NCI-H2107 (cell line): ENCODE measurements at places on chromosomes 4 and X.

- DNase-seq: no peak
These were observed 148.7 kb downstream of the FGF16 start for GRCh38 chrX:77595848-77596247.

DNA sequence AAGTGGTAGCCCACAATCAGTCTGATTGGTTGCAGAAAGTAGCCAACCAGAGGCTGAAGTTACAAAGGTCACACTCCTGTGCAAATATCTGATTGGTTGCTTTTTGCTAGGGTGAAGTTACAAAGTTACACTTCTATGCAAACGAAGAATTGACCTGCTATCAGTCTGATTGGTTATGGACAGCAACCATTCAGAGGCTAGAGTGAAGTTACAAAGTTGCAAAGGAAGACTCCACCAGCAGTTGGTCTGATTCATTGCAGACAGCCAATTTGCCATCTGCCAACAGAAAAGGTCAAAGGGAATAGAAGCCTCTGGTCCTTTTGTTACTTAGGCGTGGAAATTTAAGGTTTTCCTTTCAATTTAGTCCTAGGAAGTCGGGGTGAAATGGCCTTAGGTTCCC, 377.7 kb downstream of the PRDM5 start:
- DNase-seq: no peak

DNA sequence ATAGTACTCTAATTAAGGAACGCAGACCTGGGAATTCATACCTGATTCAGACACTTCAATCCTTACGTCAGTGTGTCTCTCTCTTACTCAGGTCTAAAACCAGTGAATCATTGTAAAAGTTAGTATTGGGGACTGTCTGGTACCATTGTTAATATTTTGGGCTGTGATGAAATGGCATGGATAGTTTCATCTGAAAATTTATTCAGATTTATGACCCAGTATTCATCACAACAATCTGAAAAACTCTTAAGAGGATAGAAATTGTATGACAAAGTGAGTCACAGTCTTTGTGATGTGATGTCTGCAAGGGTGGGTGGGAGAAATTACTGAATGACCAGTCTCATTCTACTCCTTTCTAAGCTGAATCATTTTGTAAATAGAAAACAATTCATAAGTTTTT, 10.3 kb downstream of the FGF2 start:
- DNase-seq: no peak

- peak; percentile 87 for DNase-seq
These were observed 3.9 kb upstream of the SYN1 start for GRCh38 chrX:47623540-47624027.

GRCh38 chr4:88058295-88058694, 50.9 kb downstream of the PKD2 start:
- no peak for DNase-seq

- DNase-seq: no peak
These were observed 36.6 kb downstream of the CCNG2 start for GRCh38 chr4:77193511-77194102.

DNA sequence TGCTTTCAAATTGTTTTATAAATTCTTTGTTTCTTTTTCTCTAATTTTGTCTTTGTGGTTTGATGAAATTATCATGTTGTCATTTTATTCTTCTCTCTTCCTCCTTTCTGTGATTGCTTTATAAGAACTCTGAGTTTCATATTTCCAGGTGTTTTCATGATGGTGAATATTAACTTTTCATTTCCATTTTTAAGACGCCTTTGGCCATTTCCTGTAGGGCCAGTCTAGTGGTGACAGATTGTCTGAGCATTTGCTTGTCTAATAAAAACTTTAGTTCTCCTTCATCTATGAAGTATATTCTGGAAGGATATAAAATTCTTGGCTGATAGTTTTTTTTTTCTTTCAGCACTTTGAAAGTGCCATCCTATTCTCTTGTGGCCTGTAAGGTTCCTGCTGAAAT, 128.1 kb downstream of the FAM13A start:
- no peak for DNase-seq
